ENCODE measurements at places on chromosomes 2 and 18. TPM values are rescaled to one million over a fixed set of nuclear protein-coding genes. Genes with fewer than 3 reads are reported as not detected.
A peak's percentile ranks its signal among the peaks of the same experiment; 100 is the strongest.

- DNase-seq, result no peak
These were observed 54.9 kb upstream of the PXDN start for GRCh38 chr2:1799174-1799573.

GRCh38 chr2:64812285-64812684 is 158.6 kb upstream of the SERTAD2 start:
- DNase-seq, result no peak

The RAB6C gene
- not detected for total RNA-seq

DNA sequence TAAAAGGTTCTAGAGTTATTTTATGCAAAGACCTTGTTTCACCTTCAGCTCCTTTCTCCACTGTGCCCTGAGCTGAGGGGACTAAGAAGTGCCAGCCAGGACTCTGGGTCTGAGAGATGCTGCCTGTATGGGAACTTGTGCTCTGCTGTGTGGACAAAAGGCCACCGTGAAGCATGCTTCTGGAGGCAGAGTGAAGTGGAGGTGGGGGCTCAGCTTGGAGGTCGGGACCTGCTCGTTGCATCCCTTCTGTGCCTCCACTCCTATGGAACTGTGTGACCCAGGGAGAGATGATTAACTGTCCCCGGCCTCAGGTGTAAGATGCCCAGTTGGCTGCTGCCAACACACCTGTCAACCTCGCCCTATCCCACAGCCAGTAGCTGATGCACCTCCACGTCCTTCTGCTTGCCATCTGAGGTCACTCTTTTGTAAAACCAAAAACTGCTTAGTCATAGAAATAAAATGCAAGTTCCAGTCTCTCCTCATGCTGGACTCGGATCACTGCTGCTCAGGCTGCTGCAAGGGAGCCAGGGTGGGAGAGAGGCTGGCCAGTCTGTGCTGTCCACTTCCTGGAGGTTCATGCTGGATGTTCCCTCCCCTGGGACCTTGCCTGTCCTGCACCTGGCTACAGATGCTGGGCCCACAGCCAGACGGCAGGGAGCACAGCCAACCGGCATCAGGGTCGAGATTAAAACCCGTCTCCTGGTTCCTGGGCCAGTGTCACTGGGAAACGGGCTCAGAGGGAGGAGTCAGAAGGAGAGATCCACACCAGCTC is 113.2 kb downstream of the ACKR3 start:
- no peak for DNase-seq

DNA sequence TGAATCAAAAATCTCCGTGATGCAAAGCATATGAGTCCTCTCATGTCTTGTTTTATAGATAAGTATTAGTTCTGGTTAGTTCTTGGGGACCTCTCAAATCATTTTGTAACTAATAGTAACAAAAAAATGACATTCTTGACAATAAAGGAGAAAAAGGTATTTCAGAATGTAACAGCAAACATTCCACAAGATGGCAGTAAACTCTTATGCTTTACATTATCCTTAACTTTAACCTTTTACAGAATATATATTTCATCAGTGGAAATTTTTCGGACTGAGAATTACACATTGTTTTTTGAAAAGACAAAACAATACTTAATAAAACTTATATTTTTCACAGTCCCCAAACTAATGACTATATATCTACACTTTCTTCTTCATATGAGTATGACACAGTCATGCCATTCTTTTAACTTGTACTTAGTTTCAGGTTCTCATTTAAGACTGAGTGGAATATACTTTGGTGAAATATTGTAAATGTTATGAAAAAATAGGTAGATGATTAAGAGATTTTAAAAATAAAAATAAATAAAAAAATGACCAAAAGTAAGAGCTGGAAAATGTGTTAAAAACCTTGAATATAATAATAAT is 142.9 kb upstream of the NXPH2 start:
- DNase-seq, result peak; percentile 36

The PLEK gene
- not detected for total RNA-seq

DNA sequence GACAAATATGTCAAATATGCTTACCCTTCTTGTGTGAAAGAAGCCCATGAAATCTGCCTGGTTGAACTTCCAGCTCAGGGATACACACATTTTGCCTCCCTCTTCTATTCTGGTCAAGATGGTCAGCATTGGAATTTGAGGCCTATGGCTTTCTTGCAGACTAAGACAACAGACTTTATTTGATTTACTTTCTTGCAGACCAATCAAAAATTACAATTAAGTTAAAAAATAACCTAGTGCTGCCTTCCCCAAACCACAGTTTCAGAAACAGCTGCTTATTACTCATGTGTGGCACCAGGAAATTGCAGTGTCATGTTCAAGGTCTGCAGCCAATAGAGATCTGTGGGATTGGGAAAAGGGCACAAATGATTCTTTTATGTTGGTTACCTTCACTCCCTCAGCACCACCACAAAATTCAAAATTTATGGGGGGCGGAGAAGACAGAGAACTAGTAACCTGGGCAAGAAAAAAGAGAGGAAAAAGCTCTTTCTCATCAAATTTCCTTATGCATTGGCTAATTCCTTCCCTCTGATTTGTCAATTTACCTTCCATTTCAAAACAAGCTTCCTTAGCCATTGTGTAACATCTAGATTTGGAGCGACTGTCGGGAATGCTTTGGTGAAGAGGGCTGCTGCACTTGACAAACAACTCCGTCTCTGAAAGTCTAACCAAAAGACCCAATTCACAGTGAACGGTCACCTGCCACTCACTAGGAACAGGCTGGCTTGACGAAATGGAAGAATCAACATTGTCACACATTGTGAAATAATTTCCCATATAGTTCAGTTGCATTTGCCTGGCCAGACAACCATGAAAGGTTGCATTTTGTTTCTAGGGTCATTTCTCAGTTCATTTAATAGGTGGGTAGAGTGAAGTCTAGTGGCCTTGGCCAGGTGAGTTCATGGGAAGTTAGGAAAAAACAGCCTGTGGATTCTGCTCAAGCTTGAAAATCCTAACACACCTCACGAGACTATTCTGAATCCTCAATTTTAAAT is 100.4 kb upstream of the FZD5 start:
- no peak for DNase-seq

- DNase-seq, result no peak
These were observed 504.4 kb upstream of the TNP1 start for GRCh38 chr2:217364224-217364623.

- DNase-seq, result no peak
These were observed 101.5 kb upstream of the DSEL start for GRCh38 chr18:67618061-67618460.

- no peak for DNase-seq
These were observed 80.0 kb upstream of the TMEM200C start for GRCh38 chr18:5975111-5976002.

DNA sequence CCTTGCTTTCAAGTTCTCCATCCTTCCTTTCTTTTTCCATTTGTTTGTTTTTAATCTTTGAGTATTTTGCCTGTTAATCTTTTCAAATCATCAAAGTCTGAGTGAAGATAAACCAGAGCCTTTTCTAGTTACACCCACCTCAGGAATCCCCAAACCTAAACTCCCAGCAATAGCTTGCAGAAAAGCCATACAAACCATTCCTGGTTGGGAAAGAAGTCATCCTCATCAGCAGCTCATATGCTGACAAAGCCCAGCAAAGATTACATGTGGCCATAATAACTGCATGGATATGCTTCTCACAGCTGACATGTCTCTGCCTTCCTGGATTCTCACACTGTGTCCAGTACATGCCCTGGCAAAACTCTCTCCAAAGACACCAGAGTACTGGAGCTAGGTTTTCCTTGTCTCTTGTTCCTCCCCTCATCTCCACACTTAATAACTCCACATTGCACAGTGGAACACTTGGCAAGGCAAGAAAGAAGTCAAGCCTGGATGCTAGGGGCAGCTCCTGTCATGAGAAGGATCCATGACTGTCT is 126.4 kb upstream of the TLK1 start:
- DNase-seq, result no peak

- DNase-seq, result no peak
These were observed 380.8 kb upstream of the ACVR2A start for GRCh38 chr2:147463881-147464520.

DNA sequence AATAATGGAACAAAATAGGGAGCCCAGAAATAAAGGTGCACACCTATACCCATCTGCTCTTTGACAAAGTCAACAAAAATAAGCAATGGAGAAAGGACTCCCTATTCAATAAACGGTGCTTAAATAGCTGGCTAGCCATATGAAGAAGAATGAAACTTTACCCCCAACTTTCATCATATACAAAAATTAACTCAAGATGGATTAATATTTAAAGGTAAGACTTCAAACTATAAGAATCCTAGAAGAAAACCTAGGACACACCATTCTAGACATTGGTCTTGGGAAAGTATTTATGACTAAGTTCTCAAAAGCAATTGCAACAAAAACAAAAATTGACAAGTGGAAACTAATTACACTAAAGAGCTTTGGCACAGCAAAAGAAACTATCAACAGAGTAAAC is 139.1 kb downstream of the DNAH7 start:
- no peak for DNase-seq

DNA sequence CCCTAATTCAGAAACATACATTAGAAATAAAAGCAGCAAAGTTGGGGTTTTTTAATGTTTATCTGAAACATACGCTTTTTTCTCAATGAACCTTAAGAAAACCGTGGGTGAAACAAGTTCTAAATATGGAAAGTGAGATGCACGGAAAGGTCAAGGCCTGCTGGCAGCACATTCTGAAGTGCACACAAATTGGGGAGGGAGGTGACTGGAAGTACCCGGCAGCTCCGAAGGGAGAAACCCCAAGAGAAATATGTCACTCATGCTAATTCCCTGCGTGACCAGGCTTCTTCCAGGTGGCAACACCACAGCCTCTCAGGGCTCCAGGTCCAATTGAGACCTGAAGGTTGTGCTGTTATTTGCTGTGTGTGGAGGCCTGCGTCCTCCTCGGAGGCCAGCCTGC is 45.5 kb downstream of the EIPR1 start:
- no peak for DNase-seq

Data from SK-MEL-5 (cell line).